Stimulated activated CD8-positive, alpha-beta memory T cell treated with anti-CD3 and anti-CD28 coated beads, Interleukin-4, amount 100 ng/mL, for 4 hours (primary cell): ENCODE measurements at places on chromosomes 13 and 19.

DNA sequence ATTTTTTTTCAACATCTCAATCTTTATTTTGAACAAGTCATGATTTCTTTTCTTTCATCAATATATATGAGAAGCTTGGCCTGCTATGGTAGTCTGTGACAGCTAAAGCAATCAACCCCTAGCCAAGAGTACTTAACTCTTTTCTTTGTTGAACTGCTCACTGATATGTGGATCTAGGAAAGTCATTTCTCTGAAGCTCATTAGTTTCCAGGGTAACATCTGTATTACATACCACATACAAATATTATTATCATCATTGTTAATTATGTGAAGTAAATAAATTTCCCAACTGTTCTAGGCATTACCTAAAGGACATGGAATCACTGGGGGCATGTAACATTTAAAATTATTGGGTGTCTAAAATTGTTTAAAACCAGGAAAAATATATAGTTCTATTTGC is 267.3 kb downstream of the DCT start:
- no peak for DNase-seq

DNA sequence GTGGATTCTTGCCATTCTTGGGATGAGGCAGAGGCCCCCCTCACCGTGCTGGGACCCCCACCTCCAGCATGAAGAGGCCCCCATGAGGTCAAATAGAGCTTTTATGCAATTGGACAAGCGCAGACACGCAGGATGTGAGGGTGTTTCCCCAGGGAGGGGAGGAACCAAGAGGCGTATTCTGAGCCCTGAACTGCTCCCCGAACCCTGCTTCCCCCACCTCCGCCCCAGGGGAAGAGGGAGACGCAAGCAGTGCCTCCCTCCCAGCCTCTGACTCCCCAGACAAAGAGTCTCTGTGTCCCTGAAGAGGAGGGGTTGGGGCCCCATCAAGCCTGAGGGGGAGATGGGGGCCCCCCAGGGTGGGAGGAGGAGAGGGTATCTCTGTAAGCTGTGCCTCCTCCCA is 1.3 kb upstream of the RDH8 start:
- no peak for DNase-seq

DNA sequence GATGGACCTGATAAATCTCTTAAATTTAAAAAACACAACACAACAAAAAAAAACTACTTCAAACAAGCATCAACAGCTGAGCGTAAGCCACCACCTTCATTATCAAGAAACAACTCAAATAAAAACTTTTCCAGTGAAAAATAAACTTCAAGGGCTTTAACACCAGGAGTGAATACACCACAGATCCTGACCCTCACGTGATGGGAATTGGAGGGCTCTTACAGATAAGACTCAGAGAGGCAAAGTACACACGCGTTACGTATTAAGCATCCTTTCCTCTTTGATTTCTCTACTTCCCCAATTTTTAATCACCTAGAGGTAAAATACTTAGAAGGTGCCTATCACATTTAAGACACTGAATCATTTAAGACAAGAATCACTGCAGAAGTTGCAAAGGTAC is 573 bp upstream of the STARD13 start:
- no peak for DNase-seq

DNA sequence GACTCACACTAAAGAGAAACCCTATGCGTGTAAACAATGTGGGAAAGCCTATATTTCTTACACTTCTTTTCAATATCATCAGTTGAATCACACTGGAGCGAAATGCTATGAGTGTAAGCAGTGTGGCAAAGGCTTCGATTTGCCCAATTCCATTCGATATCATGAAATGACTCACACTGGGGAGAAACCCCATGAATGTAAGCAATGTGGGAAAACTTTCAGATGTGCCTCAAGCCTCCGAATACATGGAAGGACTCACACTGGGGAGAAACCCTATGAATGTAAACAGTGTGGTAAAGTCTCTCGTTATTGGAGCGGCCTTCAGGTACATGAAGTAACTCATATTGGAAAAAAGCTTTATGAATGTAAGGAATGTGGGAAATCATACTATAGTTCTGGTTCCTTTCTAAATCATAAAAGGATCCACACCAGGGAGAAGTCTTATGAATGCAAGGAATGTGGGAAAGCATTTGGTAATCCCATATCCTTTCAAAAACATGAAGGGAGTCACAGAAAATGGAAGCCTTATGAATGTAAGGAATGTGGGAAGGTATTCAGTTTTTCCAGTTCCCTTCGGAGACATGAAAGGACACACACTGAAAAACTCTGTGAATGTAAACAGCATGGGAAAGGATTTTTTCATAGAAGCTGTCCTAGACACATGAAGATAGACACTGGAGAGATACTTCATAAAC is 28.1 kb downstream of the ZNF20 start:
- DNase-seq: no peak

DNA sequence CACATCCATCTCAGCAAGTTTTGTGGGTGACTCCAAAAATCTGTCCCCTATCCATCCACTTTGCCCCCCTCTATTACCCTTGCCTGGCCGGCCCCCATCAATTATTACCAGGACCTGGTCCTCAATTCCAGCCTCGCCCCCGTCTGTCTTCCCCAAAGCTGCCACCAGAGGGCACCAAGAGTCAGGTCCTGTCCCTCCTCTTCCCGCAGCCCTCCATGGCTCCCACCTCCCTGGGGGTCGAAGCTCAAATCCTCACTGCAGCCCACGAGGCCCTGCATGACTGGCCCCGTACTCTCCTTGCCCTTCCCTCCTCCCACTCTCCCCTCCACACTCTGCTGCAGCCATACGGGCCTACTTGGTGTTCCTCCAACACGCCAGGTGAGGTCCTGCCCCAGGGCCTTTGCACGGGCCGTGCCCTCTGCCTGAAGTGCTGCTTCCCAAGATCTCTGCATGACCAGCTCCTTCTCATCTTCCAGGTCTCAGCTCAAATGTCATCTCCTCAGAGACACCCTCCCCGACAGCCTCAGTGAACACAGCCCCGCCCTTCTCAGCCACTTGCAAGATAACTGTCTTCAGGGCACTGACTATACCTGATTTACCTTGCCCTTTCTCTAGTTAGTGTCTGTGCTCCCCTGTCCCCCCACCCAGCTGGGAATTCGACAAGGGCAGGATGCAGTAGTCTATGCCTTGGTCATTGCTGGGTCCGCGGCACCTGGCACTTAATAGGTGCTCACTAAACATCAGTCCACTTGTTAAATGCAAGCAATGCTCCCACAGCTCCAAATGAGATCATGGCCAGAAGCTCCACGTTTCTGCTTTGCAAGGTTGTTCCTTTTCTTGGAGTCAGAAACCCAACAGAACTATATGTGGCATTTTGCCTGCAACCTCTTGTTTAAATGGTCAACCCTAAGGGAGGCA is 16.8 kb upstream of the SEMA6B start:
- peak; percentile 31 for DNase-seq

DNA sequence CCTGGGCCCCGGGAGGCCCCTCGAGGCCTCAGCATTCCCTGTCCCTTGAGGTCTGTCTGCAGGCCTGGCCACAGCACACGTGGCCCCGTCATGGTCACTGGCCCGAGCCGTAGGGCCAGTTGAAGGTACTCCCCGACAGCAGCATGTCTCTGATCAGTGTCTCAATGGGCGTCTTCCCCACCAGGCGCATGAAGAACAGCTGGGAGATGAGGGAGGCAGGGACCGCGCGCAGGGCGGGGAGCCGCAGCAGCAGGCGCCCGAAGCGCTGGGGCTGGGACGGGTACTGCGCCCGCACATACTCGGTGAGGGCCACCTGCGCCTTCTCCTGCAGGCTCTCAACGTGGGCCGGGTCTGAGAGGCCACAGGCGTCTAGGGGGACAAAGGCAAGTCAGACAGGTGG is 6.2 kb downstream of the OCEL1 start:
- DNase-seq: no peak

GRCh38 chr19:10173527-10173926 is 21.2 kb downstream of the DNMT1 start:
- DNase-seq: no peak

GRCh38 chr13:47249266-47249665 is 352.4 kb upstream of the HTR2A start:
- DNase-seq: no peak

DNA sequence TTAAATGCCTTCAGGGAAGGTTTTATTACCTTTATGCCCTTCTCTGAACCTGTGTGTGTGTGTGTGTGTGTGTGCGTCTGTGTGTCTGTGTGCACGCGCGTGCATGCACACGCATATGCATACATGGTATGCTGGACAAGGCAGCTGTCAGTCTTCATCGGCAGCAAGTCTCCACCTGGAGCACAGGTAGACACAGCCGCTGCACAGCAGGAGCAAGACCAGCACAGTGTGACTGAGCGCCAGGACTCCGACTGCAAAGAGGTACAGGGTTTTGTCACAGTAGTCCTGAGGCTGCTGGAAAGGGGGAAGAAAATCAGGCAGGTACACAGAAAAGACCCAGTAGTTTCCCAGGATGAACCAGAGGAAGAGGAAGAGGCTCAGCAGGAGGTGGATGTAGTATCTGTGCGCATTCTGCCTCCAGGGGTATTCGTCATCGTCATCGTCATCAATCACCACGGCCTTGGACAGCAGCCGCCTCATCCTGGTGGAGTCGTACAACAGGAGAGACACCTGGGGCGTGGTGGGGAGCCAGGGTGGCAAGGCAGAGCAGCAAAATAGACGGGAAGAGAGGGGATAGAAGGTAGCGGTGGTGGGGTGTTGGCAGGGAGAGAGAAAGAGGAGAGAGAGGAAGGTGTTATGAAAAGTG is 12.8 kb upstream of the DHRS12 start:
- DNase-seq: no peak

DNA sequence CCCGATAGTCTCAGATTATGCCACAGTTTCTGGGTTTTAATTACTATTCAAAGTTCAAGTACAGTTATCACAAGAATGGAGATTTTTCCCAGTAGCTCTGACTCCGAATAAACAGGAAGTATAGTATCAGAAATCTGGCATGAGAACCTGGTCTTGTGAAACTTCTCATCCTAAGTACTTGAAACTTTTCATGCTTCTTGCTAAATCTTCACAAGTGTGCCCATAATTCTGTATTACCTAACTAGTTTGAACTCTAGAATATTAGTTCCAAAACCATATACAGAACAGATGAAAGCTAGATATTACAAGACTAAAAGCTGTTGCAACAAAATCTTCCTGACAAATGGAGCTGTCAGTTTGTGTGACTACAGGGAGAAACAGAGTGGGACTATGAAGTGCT is 70.5 kb upstream of the CSNK1A1L start:
- DNase-seq: no peak

GRCh38 chr13:19172647-19173030 is 9.0 kb downstream of the TUBA3C start:
- no peak for DNase-seq

GRCh38 chr19:47644743-47645482 is 36.0 kb downstream of the BICRA start:
- DNase-seq: no peak

DNA sequence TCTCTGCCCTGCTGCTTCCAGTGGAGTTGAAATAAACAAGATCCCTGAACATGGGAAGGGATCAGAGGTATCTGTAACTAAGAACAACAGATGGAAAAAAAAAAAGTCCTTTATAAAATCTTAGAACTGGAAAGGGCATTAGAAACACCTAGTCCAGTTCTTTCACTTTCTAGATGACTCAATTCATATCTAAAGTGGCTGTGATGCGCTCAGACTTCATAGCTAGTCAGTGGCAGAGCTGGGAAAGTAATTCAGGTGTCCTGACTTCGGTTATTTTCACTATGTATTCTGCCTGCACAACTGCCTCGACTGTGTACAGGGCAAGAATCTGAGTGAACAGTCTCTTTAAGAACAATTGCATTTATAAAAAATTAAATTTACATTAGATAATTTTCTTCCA is 151.8 kb upstream of the TMTC4 start:
- DNase-seq: no peak

- DNase-seq: no peak
These were observed 251.4 kb upstream of the MAB21L1 start for GRCh38 chr13:35727881-35728280.

DNA sequence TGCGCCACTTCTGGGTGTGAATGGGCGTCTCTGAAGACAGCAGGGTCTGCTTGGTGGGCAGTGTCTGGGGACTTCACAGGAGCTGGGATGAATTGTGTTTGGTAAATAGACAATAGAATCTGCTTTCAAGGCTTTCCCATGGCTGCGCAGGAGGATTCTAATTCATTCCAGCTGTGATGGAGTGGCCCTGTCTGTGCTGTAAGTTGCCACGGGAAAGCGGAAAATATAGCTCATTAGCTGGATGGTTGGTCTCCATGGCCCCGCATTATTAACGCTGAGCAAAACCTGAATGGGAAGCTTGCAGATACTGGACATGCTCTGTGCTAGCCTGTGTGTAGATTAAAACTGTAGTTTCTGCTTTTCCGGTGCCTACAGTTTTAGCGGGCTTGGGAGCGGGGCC is 15.6 kb upstream of the C1QTNF9 start:
- DNase-seq: no peak

DNA sequence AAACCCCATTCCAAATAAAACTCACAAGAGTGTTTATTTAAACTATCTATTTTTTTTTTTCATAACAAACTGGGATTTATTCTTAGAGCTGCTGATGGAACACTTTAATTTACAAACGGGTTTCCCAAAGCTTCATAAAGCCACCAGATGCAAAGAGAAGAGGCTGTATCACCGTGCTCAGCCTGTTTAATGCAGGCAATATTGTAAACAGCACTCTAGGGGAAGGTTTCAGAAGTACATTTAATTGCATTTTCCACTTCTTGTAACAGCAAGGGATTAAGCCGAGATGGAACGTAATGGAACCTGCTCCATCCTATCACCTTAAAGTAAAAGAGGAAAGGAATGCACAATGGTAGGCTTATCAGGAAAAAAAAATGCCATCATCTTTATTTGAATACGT is 550.6 kb upstream of the ARGLU1 start:
- DNase-seq: no peak

- no peak for DNase-seq
These were observed 29.7 kb downstream of the MCF2L start for GRCh38 chr13:112998521-112999280.

DNA sequence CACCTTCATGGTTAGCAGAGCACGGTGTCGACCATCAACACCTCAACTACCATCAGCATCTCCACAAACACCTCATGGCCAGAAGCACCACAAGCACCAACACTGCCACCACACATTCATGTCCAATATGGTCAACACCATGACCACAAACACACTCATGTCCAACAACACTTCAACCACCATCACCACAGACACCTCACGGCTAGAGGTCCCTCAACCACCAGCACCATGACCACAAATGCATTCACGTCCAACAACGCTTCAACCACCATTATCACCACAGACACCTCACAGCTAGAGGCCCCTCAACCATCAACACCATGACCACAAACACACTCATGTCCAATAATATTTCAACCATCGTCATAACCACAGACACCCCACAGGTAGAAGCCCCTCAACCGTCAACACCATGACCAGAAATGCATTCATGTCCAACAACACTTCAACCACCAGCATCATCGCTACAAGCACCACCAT is 10.2 kb downstream of the TRAPPC5 start:
- DNase-seq: no peak

DNA sequence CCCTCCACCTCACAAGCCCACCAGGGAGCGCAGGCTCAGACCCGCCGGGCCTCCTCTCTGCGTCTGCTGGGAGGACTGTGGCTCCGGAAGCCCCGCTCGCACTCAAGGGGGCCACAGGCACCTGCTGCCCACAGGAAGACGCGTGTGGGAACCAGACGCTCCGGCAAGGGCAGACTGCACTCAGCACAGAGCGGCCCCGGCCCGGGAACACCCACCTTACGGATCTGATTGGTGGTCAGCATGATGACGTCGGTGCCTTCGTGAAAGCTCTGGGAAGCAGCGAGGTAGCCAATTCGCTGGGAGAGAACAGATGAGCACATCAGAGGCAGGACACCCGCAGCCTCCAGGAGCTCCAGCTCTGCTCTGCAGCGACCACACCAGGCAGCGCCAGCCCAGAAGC is 14.6 kb downstream of the AP3D1 start:
- no peak for DNase-seq

- no peak for DNase-seq
These were observed 19.6 kb downstream of the SIGLEC5 start for GRCh38 chr19:51610576-51610975.
